ENCODE measurements at places on chromosomes 1 and 21. TPM values are rescaled to one million over a fixed set of nuclear protein-coding genes. Genes with fewer than 3 reads are reported as not detected.

Gene SLC2A1
- total RNA-seq: 16.3 TPM

Gene LRP8
- total RNA-seq: 13.6 TPM

Gene FCRL2
- not detected for total RNA-seq

Gene FMN2
- 8.1 TPM for total RNA-seq

Gene SSBP3
- 11.7 TPM for total RNA-seq

Gene AGBL4
- not detected for total RNA-seq

Gene TNFSF18
- 0.09 TPM for total RNA-seq

Gene CRABP2
- 62.7 TPM for total RNA-seq

Gene PGD
- total RNA-seq: 108 TPM

Gene RNU1-2
- total RNA-seq: 2,882 TPM

Gene FAM229A
- total RNA-seq: 1.6 TPM

Gene IL6R
- 5.3 TPM for total RNA-seq

Gene ISG20L2
- 9.9 TPM for total RNA-seq

Gene GCLM
- 35.2 TPM for total RNA-seq

Gene TINAGL1
- 99.8 TPM for total RNA-seq

Gene CD53
- not detected for total RNA-seq

Gene SH2D1B
- total RNA-seq: under 0.01 TPM

Gene OR6N1
- total RNA-seq: 0.16 TPM

Gene EDEM3
- total RNA-seq: 47.0 TPM

Gene CCDC17
- 4.0 TPM for total RNA-seq

Gene CD164L2
- not detected for total RNA-seq

Gene OR2L2
- not detected for total RNA-seq

Gene PRR9
- total RNA-seq: not detected

Gene NBL1
- total RNA-seq: 105 TPM

Gene BLACAT1
- not detected for total RNA-seq

Gene PROX1
- not detected for total RNA-seq

Gene FCN3
- not detected for total RNA-seq

All from fibroblast of the aortic adventitia (primary cell).